ENCODE measurements at places on chromosomes 5 and 9.

GRCh38 chr5:102296178-102296817 lies at the start of gene SLCO4C1:
Gene SLCO4C1 (minus strand): TSS chr5:102296284. CDS start chr5:102296262, 22 bp downstream.
- DNase-seq: peak; percentile 59

- DNase-seq: no peak
Observed at GRCh38 chr5:87020099-87020934, 247.4 kb upstream of the RASA1 start.

DNA sequence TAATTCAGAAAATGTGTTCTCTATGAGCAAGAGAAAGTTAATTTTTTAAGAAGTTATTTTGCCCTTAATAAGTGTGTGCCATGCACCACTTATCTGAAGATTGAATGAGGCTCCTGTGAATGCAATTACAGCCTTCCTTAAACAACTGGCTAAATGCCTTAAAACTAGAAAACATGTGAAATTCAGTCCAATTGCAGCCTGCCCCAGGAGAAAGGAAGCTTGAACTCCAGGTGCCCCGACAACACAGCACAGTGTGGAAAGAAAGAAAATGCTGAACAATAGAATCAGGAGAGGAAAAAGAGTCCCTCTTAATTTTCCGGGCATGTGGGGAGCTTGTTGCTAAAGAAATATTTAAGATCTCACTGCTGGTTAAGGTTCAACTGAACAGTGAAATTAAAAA lies 8.8 kb downstream of the LHFPL2 start:
- no peak for DNase-seq

- DNase-seq: no peak
Observed at GRCh38 chr5:150376799-150377771, 19.6 kb downstream of the TCOF1 start.

- no peak for DNase-seq
Observed at GRCh38 chr9:87016681-87017080, 69.4 kb upstream of the GAS1 start.

- no peak for DNase-seq
Observed at GRCh38 chr5:138873466-138874221, 1.5 kb downstream of the LRRTM2 start.

- DNase-seq: no peak
Observed at GRCh38 chr9:7287065-7287464, 512.5 kb downstream of the DMAC1 start.

Measured in activated T-helper 1 cell treated with Interleukin-2 at 50 U/mL for 16 hours (primary cell).